ENCODE measurements at places on chromosomes 1 and 21. TPM values are rescaled to one million over a fixed set of nuclear protein-coding genes. Genes with fewer than 3 reads are reported as not detected.

TCHH gene
- not detected for total RNA-seq

OVAAL gene
- total RNA-seq = 0.11 TPM

DNA sequence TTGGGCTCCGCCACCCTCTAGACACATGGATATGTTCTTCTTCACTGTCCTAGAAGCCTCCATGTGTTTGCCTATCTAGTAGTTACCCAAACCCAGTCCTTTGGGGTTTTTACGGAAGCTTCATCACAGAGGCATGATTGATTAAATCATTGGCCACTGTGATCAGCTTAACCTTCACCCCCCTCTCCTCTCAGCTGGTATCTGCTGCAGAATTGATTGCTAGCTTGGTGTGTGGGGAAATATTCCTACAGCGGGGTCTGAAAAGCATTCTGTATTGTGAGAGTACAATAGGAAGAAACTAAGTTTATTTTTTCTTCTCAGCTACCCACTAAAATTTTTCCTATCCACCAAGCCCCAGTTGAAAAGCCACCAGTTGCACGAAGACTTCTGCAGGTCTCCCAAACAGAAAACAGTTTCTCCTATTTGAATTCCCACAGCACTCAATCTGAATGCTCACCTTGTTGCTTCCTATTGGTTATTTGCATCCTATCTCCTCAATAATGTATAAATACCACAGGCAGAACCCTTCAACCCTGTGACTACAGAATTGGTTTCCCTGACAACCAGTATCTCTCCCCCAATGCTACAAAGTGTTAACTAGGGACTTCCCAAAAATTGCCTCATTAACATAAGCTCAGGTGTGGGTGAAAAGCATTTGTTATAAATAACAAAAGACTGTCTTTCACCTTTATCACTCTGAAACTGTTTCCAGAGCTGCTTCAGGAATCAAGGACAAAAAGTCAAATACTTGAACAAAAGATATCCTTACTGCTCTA is 9.3 kb upstream of the VANGL1 start:
- no peak for DNase-seq

GRCh38 chr21:31370281-31370892 is 26.3 kb upstream of the TIAM1 start:
- DNase-seq = no peak

- DNase-seq = no peak
Measured at GRCh38 chr1:25662061-25662460, 45.5 kb downstream of the MAN1C1 start.

All from LHCN-M2 (cell line).